ENCODE measurements at places on chromosomes 3 and 15.

GRCh38 chr3:115087512-115087911, 59.6 kb downstream of the ZBTB20 start:
- DNase-seq, result no peak

- no peak for DNase-seq
Measured at GRCh38 chr3:38109580-38110313, 27.2 kb downstream of the ACAA1 start.

DNA sequence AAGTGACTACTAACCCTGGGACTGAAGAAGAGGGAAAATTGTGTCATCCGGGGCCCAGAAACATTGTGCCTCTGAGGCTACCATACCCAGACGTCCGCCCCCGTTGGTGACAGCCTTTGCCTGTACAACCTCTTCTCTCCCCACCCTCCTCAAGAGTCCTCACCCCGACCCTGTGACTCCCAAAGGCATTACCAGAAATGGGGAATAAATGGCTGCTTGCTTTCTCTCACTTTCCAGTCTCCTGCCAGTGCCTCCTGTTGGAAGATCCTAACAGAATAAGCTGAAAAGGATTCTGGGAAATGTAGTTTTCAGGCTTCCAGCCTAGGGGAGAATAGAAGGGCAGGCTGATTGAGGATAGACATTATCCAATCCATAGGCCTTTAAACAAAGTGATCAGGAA, 30.8 kb upstream of the SLC25A36 start:
- no peak for DNase-seq

DNA sequence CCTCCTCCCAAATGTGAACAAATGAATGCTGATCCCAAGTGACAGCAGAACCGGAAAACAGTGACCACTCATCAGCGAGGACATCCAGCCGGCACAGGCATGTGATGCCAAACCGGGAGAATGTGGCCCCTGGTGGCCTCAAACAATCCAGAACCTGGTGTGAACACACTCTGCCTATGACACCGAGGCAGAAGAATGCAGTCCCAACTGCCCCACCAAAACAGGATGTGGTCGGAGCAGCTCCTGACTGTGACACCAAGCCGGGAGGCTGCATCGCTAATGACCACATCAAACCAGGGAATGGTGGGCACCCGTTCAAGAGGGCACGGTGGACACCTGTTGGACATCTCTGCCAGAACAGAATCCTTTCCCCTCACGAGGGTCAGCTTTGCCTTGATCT, 15.4 kb downstream of the SCN5A start:
- DNase-seq, result no peak

GRCh38 chr15:70475921-70476320, 287.4 kb downstream of the UACA start:
- DNase-seq, result no peak

GRCh38 chr3:47571391-47572175, 7.1 kb downstream of the CSPG5 start:
- no peak for DNase-seq

DNA sequence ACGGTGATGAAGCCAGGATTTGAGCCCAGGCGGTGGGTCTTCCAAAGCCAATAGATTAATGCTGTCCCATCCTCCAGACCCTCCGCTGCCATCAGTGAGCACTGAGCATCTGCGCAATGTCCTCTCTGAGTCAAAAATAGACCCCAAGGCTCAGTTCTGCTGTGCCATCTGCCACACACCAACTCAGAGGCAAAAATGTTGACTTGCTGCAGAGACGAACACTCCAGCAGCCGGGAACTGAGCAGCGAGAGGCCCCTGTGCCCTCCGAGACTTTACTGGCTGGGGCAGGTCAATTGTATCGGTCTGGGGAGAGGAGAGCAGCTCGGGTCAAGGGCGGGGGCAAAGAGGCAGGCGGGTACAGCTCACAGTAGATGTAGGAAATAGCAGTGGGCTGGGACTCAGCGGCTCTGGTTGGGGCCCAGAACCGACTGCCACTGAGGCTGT, 41.5 kb upstream of the ATP2B2 start:
- peak; percentile 37 for DNase-seq

DNA sequence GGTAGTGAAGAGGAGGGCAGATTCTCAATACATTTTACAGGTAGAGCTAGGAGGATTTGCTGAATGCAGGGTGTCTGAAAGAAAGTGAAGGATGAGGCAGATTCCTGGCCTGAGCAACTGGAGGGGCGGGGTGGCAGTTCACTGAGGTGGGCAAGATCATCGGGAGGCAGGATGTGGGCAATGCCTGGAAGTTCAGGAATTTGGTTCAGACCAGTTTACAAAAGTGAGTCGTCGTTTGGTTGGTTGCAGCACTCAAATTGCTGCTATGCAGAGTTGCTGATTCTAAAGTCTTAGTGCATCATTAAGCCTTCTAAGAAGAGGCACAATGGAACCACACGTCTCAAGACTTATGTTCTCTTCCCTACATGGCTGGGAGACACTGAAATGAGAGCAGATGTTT, 134.0 kb downstream of the MFSD1 start:
- DNase-seq, result no peak

DNA sequence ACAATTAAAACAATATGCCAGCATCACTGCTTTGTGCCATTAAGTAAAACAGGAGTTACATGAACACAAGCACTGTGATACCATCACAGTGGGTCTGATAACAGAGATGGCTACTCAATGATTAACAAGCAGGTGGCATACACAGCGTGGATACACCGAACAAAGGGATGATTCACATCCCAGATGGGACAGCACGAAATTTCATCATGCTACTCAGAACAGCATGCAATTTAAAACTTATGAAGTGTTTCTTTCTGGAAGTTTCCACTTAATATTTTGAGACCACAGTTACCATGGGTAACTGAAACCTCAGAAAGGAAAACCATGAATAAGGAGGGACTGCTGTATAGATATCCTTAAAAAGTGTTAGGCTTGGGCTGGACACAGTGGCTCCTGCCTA, 44.5 kb downstream of the SLC24A1 start:
- no peak for DNase-seq

GRCh38 chr15:100918690-100919480, at the start of gene LRRK1:
Gene LRRK1 (plus strand): TSS chr15:100919357. CDS start chr15:100924633, 5,276 bp downstream.
- DNase-seq, result peak; percentile 72

DNA sequence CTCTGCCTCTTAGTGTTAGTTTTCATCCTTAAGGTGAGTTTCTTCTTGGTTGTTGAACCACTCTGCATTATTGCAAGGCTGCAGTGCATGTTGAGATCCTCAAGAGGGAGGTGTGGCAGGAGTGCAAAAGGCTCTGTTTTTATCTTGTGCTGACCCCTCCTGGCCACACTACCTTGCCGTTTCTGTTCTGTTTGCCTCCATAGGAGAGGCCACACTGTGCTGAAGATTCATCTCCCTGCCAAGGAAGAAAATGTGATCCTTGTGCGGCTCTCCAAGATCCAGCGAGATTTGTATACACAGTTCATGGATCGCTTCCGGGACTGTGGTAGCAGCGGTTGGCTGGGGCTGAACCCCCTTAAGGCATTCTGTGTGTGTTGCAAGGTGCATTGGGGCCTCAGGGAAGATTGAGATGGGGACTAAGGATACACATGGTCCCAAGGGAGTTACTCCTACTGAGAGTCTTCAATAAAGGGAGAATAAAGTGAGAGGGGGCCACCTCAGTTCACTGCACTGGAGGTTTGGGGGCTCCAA, 33.0 kb upstream of the TEX264 start:
- DNase-seq, result no peak

GRCh38 chr3:51099794-51100535, 285.1 kb upstream of the MANF start:
- DNase-seq, result no peak

DNA sequence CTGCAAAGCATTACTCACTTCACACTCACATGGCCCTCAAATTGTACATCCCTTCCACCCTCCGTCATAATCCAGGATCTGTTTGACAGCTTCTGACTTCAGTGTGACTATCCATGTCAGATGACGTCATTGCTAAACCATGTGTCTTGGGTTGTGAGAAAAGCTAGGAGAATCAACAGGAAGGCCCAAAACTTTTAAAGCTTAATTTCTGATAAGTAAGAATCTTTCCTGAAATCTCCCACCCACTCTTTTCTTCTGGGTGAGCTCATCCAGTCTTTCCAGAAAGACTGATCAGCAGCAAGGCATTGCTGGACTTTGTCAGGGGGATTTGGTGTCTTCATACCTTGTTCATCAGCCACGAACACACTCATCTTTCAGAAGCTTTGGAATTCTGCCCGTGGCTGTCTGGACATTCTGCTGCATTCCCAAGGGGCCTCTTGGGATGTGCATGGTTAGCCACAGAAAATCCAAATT, 11.5 kb upstream of the LMCD1 start:
- DNase-seq, result no peak

DNA sequence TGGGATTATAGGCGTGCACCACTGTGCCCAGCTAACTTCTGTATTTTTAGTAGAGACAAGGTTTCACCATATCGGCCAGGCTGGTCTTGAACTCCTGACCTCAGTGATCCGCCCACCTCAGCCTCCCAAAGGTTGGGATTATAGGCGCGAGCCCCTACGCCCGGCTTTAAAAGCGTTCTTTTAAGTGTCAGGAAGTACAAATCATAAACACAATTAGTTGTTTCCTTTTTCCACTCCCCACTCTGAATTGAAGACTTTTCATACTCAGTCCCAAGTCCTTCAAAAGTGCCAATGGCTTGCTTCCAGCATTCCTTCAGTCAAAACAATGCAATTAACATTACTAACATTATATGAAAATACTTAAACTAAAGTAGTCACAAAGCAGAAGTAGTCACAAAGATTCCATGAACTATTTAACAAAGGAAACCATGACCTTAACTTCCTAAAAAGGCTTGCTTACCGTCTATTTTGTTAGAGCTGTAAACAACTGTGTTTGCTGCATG, 8.1 kb downstream of the WDR82 start:
- no peak for DNase-seq
